Stimulated activated naive CD4-positive, alpha-beta T cell treated with Interleukin-2 at 50 U/mL for 16 hours (primary cell): ENCODE measurements at places on chromosomes 6 and 20.

GRCh38 chr6:18527836-18528743, 140.9 kb downstream of the RNF144B start:
- no peak for DNase-seq

GRCh38 chr6:135128268-135128914, 52.7 kb upstream of the MYB start:
- DNase-seq, result peak; percentile 36

GRCh38 chr6:56575736-56576135, 67.0 kb downstream of the DST start:
- DNase-seq, result no peak

- DNase-seq, result no peak
Measured at GRCh38 chr20:44296011-44296410, 15.0 kb downstream of the FITM2 start.

- no peak for DNase-seq
Measured at GRCh38 chr6:144266091-144266649, 19.0 kb upstream of the UTRN start.

GRCh38 chr6:4021854-4022695, 56.9 kb downstream of the FAM217A start:
- DNase-seq, result no peak

DNA sequence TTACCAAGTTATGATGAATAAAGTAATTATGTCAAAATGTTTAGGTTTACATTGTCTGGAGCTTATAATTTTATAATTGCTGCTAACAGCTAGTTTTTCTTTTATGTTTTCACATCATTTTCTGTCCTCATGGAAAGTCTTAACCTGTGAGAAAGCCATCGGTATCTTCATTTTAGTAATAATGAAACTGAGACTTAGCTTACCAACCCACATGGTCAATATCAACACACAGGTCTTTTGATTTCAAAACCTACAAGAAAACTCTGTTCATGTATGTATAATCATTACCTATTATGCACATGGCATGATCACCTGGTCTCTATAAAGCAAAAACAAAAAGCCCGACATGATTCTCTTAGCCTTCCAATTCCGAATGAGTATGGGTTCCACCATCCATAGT, 61.9 kb downstream of the KCNQ5 start:
- no peak for DNase-seq

DNA sequence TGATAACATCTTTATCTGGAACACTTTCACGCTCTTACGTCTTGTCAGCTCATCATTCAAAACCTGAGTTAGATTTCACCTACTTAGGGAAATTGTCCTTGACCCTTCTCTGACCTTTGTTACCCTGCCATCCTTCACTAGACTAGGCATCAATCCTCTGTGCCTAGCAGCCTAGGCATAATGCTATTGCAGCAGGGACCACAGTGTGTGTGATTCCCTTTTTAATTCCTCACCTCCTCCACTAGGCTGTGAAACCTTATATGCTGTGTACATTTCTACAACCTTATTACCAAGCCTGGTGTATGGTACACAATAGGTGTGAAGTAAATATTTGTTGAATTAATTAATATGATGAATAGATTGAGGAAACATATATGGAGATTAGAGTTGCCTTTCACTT, 66.7 kb upstream of the DEFB112 start:
- DNase-seq, result no peak

GRCh38 chr6:28884423-28885131, 39.2 kb downstream of the TRIM27 start:
- peak; percentile 52 for DNase-seq

GRCh38 chr20:10637031-10637559, 36.7 kb downstream of the JAG1 start:
- DNase-seq, result no peak

DNA sequence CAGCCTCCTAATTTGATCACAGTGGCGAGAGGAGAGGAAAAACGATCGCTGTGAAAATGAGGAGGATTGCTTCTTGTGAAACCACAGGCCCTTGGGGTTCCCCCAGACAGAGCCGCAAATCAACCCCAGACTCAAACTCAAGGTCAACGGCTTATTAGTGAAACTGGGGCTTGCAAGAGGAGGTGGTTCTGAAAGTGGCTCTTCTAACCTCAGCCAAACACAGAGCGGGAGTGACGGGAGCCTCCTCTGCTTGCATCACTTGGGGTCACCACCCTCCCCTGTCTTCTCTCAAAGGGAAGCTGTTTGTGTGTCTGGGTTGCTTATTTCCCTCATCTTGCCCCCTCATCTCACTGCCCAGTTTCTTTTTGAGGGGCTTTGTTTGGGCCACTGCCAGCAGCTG, 28.7 kb downstream of the SAYSD1 start:
- no peak for DNase-seq

GRCh38 chr6:51352506-51353029, 533.9 kb downstream of the TFAP2B start:
- DNase-seq, result no peak

- DNase-seq, result peak; percentile 55
Measured at GRCh38 chr6:166419286-166419685, 36.5 kb upstream of the MPC1 start.

DNA sequence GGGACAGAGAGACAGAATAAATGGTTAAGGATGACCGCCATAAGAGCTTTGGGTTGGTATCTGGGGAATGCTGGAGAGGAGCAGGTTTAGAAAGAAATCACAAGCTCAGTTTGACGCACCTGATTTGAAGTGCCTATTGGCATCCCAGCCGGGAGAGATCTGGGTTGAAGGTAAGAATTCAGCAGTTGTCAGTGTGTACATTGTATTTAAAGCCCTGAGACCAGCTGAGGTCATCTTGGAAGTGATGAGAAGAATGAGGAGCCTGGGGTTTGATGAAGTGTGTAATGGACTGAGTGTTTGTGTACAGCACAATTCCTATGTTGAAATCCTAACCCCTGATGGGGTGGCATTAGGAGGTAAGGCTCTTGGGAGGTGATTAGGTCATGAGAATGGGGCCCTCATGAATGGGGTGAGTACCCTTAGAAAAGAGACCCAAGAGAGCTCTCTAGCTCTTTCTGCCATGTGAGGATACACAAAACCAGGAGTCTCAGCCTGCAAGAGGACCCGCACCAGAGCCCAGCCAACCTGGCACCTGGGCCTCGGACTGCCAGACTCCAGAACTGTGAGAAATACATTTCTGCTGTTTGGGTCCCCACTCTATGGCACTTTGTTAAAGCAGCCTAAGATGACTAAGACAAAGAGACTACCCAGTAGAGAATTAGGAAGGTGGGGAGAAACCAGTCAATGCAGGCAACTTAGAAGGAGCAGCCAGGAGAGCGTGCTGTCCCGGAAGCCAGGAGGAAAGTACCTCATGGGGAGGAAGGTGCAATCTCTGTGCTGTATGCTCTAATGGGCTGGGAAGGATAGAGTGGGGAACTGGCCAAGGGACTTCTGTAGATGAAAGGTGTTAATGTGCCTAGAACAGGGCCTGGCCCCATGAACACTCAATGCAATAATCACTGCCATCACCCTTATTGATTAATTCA, 133.7 kb upstream of the SLC24A3 start:
- no peak for DNase-seq

DNA sequence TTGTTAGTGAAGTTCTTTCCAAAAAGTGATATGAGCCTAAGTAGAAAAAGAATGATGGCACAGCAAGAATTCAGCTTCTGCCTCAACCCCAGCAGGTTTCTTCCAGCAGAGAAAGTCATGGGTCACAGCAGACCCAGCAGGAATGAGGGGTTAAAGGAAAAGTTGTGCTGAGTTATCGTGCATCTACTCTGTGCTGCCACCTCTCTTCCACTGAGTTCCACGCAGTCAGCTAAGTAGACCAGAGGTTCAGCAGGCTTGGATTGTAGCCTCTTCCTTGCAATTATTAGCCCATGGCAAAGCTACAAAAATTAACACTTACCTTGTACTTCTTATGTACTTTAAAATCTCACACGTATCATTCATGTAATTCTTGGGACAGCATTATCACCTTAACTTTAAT, 510.8 kb downstream of the PTPRT start:
- DNase-seq, result no peak

DNA sequence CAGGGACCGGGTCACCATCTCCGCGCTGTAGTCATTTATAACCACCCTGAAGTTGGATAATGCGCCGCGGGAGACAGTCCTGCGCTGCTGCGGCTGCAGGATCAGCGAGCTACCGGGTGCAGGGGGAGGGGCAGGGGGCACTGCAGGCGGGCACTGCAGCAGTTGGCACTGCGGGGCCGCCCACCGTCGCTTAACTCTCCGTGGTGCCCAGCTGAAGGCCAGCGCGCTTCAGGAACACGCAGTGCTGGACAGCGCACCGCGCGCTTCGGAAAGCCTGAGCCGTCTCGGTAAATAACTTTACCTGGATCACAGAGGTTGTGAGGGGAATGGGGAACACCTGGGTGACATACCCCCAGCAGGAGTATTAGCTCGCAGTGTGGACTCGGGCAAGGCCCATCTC, 12.4 kb upstream of the LRFN2 start:
- no peak for DNase-seq

GRCh38 chr6:166197361-166197760, 29.7 kb upstream of the TBXT start:
- no peak for DNase-seq

- no peak for DNase-seq
Measured at GRCh38 chr20:35497320-35497719, 32.1 kb downstream of the C20orf173 start.

- DNase-seq, result no peak
Measured at GRCh38 chr20:4074877-4075455, 59.6 kb upstream of the RNF24 start.

DNA sequence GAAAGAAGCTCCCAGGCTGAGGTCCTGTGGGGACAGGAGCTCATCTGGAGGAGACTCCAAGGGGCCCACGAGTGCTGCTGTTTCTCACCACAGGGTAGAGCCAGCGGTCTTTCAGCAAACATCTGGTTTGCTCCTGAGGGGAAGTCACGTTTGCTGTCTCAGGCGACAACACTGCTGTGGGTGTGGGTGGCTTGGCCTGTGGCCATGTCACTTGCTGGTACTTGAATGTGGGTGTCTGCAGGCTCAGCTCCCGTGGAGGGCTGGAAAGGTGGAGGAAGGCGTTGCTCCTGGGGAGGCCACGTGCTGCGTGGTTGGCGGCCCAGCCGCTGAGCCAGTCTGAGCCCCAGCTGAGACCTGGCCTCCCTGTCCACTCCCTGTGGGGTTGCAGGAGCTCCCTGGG, 52.8 kb upstream of the MPC1 start:
- peak; percentile 8 for DNase-seq

GRCh38 chr6:157954150-157955117, 27.2 kb upstream of the SYNJ2 start:
- no peak for DNase-seq

DNA sequence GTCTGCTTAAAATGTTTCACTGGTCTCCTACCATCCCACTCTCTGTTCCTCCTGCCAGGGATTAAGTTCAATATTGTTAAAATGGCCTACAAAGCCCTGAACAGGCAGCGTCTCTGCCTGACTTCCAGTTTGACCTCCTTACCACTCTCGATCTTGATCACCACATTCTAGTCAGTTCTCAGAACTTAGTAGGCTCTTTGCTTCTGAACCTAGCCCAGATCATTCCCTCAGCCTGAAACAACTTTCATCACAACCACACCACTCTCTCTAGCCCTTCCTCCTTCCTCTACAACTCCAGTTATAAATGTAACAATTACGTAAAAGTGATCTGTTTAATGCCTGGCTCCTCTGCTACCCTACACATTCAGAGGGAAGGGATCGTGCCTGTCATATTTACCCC, 53.3 kb downstream of the ATG5 start:
- no peak for DNase-seq

GRCh38 chr20:40680161-40680959, 8.7 kb downstream of the MAFB start:
- DNase-seq, result no peak

GRCh38 chr20:39358052-39358451, 395.9 kb downstream of the DHX35 start:
- no peak for DNase-seq

DNA sequence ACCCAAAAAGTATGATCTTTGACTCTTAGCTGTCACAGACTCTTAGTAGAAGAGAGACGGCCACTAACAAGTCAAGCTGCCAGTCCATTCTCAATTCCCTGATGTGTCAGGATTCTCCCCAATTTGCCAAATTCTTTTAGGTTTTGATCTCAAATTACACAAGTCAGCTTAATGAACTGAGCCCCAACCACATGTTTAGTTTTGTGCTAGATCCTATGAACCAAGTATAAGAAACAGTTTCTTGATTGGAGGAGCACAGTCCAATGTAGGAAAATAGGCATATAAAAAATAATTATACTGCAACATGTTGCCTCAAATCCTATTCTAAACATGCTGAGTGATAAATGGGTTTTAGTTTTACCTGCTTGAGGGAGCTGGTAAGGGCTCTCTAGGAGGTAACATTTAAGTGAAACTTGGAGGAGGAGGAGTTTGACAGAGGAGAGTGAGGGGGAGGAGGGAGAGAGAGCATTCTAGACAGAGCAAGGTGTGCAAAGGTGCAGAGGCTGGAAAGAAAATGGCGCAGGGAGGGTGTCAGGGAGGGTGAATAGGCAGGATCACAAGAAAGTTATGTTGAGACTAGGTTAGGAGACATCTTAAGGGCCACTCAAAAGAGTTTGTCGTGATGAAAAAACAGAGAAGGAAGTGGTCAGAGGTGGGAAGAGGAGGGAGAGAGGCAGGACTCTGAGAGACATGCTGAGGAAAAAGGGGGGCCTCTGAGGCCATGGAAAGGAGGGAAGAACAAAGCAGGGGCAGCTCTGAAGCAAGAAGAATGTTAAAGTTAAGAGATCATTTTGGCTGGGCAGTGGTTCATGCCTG, 22.8 kb upstream of the FAM83C start:
- DNase-seq, result no peak

DNA sequence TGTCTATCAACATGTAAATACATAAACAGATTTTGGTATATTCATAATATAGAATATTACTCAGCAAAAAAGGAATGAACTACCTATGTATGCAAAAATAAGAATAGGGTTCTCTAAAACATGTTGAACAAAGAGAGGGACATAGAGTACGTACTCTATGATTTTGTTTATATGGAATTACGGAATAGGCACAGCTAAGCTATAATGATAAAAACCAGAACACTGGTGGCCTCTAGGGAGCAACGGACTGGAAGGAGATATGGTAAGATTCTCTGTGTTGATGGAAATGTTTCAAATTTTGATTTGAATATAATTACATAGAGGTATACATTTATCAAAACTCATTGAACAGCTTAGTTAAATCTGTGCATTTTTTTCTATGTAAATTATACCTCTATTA, 19.6 kb downstream of the ADGRG6 start:
- DNase-seq, result no peak

- DNase-seq, result no peak
Measured at GRCh38 chr6:142929751-142930358, 15.1 kb downstream of the HIVEP2 start.

- no peak for DNase-seq
Measured at GRCh38 chr20:36593347-36593929, 12.1 kb upstream of the RAB5IF start.

- DNase-seq, result no peak
Measured at GRCh38 chr6:132364306-132365074, 36.8 kb downstream of the MOXD1 start.

DNA sequence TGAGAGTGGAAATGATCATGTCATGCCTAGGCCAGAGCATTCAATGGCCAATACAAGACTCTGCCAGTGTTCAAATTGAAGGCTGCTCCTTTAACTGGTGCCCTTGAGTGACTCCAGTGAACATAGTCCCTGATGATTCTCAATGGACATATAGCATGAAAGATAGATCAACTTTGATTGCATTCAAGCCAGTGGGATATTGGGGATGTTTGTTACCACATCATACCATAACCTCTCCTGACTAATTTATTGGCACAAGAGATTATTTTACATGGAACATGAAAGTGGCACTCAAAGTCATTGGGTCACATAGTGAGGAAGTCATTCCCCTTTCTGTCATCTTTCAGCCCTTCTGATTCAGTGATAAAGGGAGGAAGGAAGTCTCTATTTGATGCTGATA, 139.0 kb downstream of the EYA2 start:
- DNase-seq, result no peak
